ENCODE measurements at places on chromosomes 5 and 9.

- no peaks in the 10 kb centered on the region for H3K4me1 ChIP-seq
- no peaks in the 10 kb centered on the region for H3K36me3 ChIP-seq
- no peak overlapping the region for H3K27ac ChIP-seq
Measured at GRCh38 chr9:119500072-119500771, 131.0 kb upstream of the BRINP1 start.

DNA sequence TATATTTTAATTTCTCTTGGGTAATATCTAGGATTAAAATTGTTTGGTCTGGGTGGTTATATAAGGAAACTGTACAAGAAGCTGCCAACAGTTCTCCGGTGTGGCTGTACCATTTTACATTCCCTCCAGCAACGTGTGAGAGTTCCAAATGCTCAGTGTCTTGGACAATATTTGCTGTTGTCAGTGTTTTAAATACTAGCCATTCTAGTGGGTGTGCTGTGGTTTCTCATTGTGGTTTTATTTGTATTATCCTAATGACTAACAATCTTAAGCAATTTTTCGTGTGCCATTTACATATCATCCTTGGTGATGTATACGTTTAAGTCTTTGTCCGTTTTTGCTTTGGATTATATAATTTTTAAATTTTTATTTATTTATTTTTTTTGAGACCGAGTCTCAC lies 34.0 kb downstream of the TNFSF15 start:
- no peak overlapping the region for H3K27ac ChIP-seq
- H3K27me3 ChIP-seq, result peaks cover 4% of the 10 kb centered on the region
- H3K36me3 ChIP-seq, result no peaks in the 10 kb centered on the region

- no peaks in the 10 kb centered on the region for H3K27me3 ChIP-seq
- H3K27ac ChIP-seq, result no peak overlapping the region
- H3K4me1 ChIP-seq, result no peaks in the 10 kb centered on the region
- no peaks in the 10 kb centered on the region for H3K36me3 ChIP-seq
Measured at GRCh38 chr9:115808695-115809094, 344.9 kb upstream of the PAPPA start.

DNA sequence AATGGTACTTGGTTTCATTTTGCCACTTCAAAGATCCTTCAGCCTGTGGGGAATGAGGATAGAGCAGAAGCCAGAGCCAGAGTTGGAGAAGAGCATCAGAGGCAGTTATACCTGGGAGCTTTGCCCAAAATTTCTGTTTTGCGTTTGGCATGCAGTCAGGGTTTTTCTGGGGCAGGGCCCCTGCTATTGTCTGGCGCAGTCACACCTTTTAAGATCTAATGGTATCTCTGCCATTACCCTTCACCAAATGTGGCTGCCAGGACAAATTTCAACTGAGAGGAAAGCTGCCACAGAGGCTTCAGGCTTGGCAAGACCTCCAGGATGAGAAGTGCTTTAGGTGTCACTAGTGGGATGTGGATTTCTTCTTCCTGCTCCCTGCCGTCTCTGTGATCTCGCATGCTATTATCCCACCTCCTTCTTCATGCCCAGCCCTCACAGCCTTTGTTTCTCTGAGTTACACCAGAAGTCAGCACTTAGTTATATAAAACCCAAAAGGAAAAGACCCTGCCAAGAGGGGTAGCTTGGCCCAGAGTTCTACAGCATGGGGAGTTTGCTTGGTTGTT lies 357.0 kb downstream of the TLE4 start:
- H3K4me1 ChIP-seq, result no peaks in the 10 kb centered on the region
- DNase-seq, result no peak
- H3K27me3 ChIP-seq, result no peaks in the 10 kb centered on the region
- H3K36me3 ChIP-seq, result no peaks in the 10 kb centered on the region

GRCh38 chr9:135045264-135045927 lies 42.1 kb upstream of the OLFM1 start:
- no peak for DNase-seq
- no peak overlapping the region for H3K4me3 ChIP-seq
- no peaks in the 10 kb centered on the region for H3K27me3 ChIP-seq
- H3K27ac ChIP-seq, result no peak overlapping the region
- no peaks in the 10 kb centered on the region for H3K36me3 ChIP-seq

GRCh38 chr5:82277987-82278710 lies at the start of gene RPS23:
RPS23 (minus strand) TSS chr5:82278354; CDS start chr5:82278323, 31 bp downstream.
- DNase-seq, result peak; percentile 79
- H3K27me3 ChIP-seq, result no peaks in the 10 kb centered on the region
- H3K4me3 ChIP-seq, result peak within 1 kb of the TSS; percentile 95
- H3K27ac ChIP-seq, result peak within 1 kb of the TSS; percentile 74
- peaks cover 25% of the 10 kb centered on the region for H3K36me3 ChIP-seq
- peaks cover 30% of the 10 kb centered on the region for H3K4me1 ChIP-seq

DNA sequence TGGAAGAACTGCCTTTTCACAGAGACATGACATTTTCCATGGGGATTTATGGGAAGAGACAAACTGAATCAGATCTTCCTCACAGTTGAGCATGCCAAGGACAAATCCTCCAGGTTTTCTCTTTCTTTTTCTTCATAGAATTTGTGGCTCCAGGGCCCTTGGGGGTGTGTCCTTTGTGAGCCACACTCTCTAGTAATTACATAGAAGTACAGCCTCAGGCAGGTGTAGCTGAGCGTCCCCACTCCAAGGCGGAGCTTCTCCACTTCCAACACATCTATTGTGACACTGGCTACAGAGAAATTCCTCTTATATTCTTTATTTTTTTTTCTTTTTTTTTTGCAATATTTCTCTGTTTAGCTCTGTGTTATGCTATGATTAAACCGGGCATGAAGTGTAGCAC lies 420.5 kb upstream of the CD180 start:
- H3K36me3 ChIP-seq, result no peaks in the 10 kb centered on the region
- H3K27ac ChIP-seq, result no peak overlapping the region
- DNase-seq, result no peak

GRCh38 chr9:3954331-3955304 lies 345.2 kb downstream of the GLIS3 start:
- no peak overlapping the region for H3K4me3 ChIP-seq
- no peak overlapping the region for H3K27ac ChIP-seq

DNA sequence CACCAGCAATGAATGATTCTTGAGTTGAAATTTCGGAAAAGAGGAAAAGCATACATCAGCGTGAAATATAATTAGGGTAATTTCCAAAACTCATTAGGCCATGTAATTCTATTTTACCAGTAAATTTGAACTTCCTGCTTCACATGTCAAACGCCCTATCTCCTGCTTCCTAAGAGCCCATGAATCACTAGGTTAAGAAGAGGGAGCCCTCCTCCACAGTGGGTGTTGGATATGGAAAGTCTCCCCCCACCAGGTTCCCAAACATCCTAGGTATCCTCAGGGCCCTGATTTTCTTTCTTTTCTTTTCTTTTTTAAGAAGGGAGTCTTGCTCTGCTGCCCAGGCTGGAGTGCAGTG lies 115.2 kb downstream of the SUSD1 start:
- no peak for DNase-seq
- no peak overlapping the region for H3K4me3 ChIP-seq
- no peak overlapping the region for H3K27ac ChIP-seq
- H3K36me3 ChIP-seq, result no peaks in the 10 kb centered on the region
- peaks cover 5% of the 10 kb centered on the region for H3K4me1 ChIP-seq
- no peaks in the 10 kb centered on the region for H3K27me3 ChIP-seq

GRCh38 chr5:129460936-129461710 lies 1.0 kb downstream of the ADAMTS19 start:
- no peak overlapping the region for H3K4me3 ChIP-seq
- no peaks in the 10 kb centered on the region for H3K36me3 ChIP-seq
- peaks cover 18% of the 10 kb centered on the region for H3K27me3 ChIP-seq
- no peak for DNase-seq

- no peak overlapping the region for H3K27ac ChIP-seq
- H3K27me3 ChIP-seq, result no peaks in the 10 kb centered on the region
- DNase-seq, result no peak
Measured at GRCh38 chr9:116870566-116870965, 183.5 kb downstream of the TRIM32 start.

- no peak overlapping the region for H3K27ac ChIP-seq
- H3K27me3 ChIP-seq, result peaks cover 3% of the 10 kb centered on the region
- no peaks in the 10 kb centered on the region for H3K36me3 ChIP-seq
- no peak for DNase-seq
- H3K4me1 ChIP-seq, result no peaks in the 10 kb centered on the region
- no peak overlapping the region for H3K4me3 ChIP-seq
Measured at GRCh38 chr5:95669540-95669939, 13.3 kb downstream of the SPATA9 start.

DNA sequence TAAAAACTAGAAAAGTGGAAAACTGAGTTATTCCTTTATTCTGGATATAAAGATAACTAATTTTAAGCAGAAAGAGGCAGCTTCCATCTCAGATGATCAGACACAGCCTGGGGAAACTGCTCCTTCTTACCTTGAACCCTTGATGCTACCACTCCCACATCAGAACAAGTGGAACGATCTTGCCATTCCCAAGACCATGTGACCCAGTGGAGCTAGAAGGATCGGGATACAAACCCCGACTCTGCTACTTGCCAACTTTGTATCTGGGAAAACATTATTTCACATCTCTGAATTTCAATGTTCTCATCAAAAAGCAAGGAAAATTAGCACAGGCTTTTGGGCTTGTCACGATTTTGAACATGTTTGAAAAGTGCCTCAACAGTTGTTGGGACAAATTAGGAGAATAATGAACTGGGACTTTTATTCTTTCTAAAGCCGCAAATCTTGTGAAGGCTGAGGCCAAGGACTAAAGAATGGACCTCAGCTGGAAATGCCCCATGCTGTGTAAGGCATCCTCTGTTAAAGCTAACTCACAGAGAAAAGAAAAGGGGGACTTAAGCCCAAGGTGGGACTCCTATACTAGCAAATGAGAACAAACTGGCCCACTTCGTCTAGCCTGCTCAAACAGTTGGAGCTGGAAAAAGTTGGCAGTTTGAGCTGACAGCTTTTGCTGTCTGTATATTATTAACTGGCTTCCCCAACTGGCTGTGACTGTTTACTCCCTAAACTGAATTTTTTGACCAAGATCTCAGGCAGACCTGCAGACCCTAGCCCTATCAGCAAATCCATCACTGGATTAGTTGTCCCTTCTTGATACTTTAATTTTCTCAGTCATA lies 552.3 kb downstream of the EFNA5 start:
- H3K4me3 ChIP-seq, result no peak overlapping the region
- H3K27ac ChIP-seq, result no peak overlapping the region
- H3K36me3 ChIP-seq, result no peaks in the 10 kb centered on the region
- no peak for DNase-seq
- H3K4me1 ChIP-seq, result no peaks in the 10 kb centered on the region

GRCh38 chr5:43967165-43967564 lies 364.2 kb downstream of the NNT start:
- no peaks in the 10 kb centered on the region for H3K4me1 ChIP-seq
- no peaks in the 10 kb centered on the region for H3K27me3 ChIP-seq
- H3K4me3 ChIP-seq, result no peak overlapping the region
- no peaks in the 10 kb centered on the region for H3K36me3 ChIP-seq

- peaks cover 18% of the 10 kb centered on the region for H3K36me3 ChIP-seq
- peaks cover 17% of the 10 kb centered on the region for H3K4me1 ChIP-seq
Measured at GRCh38 chr9:125202846-125203618, 2.7 kb downstream of the RABEPK start.

- no peak overlapping the region for H3K27ac ChIP-seq
- no peaks in the 10 kb centered on the region for H3K4me1 ChIP-seq
- no peaks in the 10 kb centered on the region for H3K27me3 ChIP-seq
Measured at GRCh38 chr9:37386988-37387387, 35.5 kb upstream of the GRHPR start.

DNA sequence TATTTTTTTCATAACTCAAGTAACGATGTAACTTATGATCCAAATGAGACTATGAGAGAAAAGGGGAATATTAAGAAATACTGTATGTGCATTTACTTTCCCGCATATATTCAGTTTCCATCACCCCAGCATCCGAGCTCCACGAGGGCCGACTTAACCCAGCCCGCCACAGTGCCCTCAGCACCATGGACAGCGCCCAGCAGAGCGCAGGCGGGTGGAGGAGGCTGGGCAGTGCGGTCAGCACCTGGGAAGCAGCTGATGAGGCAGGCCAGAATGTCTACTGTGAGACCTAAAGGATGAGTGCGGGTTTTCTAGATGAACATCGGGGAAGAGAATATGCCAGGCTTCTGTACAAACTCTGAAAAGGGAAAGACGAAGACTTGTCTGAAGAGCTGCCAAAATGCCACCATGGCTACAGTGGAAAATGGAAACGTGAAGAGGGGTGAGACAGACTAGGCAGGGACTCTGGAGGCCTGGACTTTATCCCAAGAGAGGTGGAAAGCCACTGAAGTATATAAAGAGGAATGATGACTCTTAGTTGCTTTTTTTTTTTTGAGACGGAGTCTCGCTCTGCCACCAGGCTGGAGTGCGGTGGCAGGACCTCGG lies 34.5 kb upstream of the MED27 start:
- H3K4me3 ChIP-seq, result no peak overlapping the region
- H3K36me3 ChIP-seq, result no peaks in the 10 kb centered on the region
- H3K4me1 ChIP-seq, result no peaks in the 10 kb centered on the region

- peak; percentile 50 for DNase-seq
- H3K27me3 ChIP-seq, result peaks cover 3% of the 10 kb centered on the region
- peaks cover 17% of the 10 kb centered on the region for H3K4me1 ChIP-seq
Measured at GRCh38 chr9:130682421-130683121, 11.0 kb upstream of the EXOSC2 start.

DNA sequence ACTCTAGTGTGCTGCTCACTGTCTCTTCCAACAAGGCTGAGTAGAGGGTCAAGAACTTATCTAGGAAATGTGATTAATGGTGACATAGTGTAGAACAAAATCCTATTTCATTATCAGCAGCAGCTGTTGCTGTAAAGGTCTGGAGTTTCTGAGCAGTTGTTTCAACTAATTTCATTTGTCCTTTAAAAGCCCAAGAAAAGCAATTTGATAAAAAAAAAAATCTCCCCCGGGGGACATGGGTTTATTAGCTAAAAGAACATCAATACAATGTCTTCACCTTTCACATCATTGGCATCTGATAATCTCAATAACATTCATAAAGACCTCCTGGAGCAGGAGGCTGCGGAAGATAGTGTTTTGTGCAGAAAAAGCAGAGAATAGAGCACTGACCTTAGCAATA lies 468.1 kb downstream of the KCTD16 start:
- H3K27me3 ChIP-seq, result no peaks in the 10 kb centered on the region
- no peaks in the 10 kb centered on the region for H3K4me1 ChIP-seq
- H3K27ac ChIP-seq, result no peak overlapping the region
- H3K4me3 ChIP-seq, result no peak overlapping the region
- no peaks in the 10 kb centered on the region for H3K36me3 ChIP-seq

DNA sequence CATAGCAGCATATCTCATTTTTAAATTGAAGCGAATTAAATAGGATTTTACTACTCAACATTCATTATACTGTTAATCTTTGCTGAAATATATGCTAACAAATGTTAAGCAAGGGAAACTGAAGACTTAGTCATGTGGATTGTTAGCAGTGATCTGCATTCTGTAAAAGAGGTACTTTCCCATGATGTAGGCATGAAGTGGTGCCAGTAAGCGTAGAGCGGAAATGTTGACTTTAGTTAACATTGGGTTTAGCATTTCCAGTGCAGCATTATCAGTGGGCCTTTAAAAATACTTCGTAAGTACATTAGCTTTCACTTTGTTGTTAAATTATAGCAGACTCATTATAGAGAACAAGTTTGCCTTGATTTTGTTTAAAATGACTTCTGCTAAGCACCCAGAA lies 130.3 kb downstream of the CDC42SE2 start:
- no peaks in the 10 kb centered on the region for H3K27me3 ChIP-seq
- peaks cover 78% of the 10 kb centered on the region for H3K4me1 ChIP-seq
- peak overlapping the region; percentile 98 for H3K27ac ChIP-seq

GRCh38 chr9:107046692-107047091 lies 183.7 kb downstream of the ZNF462 start:
- no peaks in the 10 kb centered on the region for H3K4me1 ChIP-seq
- H3K27me3 ChIP-seq, result no peaks in the 10 kb centered on the region
- no peak overlapping the region for H3K27ac ChIP-seq
- H3K4me3 ChIP-seq, result no peak overlapping the region
- no peaks in the 10 kb centered on the region for H3K36me3 ChIP-seq
